ENCODE measurements at places on chromosomes 13 and 19. TPM values are rescaled to one million over a fixed set of nuclear protein-coding genes. Genes with fewer than 3 reads are reported as not detected.
A peak's percentile ranks its signal among the peaks of the same experiment; 100 is the strongest.

DNA sequence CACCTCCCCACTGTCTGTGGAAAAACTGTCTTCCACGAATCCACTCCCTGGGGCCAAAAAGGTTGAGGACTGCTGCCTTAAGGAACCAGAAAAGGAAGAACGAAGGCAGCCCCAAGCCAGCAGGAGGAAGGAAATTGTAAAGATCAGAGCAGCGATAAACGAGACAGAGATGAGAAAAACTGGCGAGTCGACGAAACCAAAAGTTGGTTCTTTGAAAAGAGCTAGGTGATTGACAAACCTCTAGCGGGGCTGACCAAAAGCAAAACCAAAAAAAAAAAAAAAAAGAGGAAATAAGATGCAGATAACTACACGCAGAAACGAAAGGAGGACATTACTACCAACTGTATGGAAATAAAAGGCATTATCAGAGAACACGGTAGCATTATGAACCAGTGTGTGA is 76.9 kb downstream of the GADD45B start:
- DNase-seq = peak; percentile 39

- no peak for DNase-seq
Observed at GRCh38 chr19:17041976-17042375, 15.4 kb upstream of the CPAMD8 start.

GRCh38 chr13:40876020-40876738 is 86.8 kb downstream of the SLC25A15 start:
- DNase-seq = no peak

GRCh38 chr19:55173714-55174409 is 6.2 kb downstream of the SYT5 start:
- peak; percentile 90 for DNase-seq

- peak; percentile 89 for DNase-seq
Observed at GRCh38 chr13:75705395-75705794, 69.3 kb downstream of the LMO7 start.

- DNase-seq = no peak
Observed at GRCh38 chr19:2434267-2434666, 6.9 kb upstream of the TIMM13 start.

The ZIC5 gene
- total RNA-seq = not detected

DNA sequence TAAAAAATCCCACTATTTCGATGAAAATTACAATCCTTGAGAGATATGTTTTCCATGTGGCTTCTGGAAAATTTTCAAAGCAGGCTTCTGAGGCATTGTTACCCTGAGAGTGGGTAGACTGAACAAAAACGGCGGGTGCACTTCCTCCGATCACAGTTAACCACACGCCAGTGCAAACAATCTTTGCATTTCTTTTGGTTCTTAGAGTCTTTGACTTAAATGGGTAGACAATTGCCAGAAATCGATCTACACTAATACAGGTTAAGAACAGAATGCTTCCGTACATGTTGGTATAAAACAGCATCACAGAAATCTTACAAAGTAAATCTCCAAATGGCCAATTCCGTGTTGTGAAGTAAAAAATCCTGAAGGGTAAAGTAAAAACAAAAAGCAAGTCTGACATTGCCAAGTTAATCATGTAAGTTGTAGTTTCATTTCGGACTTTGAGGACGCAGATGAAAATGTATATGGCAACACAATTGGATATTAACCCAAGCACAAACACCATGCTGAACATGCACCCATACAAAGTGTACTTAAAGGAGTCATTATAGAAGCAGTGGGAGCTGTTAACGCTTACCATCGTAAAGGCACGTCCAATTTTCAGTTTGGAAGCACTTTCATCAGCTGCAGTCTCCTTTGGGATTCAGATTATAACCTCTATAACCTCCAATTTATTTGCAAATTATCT is 927 bp downstream of the LPAR6 start:
- DNase-seq = peak; percentile 51

The SELENOV gene
- total RNA-seq = not detected

DNA sequence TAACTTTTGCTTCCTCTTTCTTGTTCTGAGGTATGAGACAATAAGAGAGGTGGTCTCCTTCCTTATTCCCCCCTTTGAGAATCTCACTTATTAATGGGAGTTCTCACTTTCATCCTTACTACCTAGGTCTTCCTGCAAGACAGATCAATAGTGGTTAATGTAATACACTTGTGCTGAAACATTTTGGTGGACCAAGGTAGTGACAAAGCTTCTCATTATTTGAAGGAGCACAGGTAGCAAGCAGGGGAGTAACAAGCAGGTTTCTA is 17.9 kb downstream of the ZNF700 start:
- DNase-seq = no peak

DNA sequence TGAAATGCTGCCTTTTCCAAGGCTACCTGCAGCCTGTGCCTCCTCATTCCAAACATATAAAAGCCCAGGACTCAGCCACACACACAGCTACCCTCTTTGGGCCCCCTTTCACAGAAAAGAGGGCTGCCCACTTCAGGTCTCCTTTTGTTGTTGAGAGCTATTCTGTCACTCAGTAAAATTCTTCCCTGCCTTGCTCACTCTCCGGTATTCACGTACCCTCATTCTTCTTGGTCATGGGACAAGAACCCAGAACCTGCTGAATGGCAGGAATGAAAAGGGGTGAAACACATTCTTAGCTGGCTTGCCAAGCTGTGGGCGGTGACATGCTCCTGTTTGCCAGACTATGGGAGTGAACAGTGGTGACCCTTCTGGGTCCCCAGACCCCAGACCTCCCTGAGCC is 338.0 kb upstream of the ATXN8OS start:
- DNase-seq = no peak

The ZNF667 gene
- total RNA-seq = 5.3 TPM

DNA sequence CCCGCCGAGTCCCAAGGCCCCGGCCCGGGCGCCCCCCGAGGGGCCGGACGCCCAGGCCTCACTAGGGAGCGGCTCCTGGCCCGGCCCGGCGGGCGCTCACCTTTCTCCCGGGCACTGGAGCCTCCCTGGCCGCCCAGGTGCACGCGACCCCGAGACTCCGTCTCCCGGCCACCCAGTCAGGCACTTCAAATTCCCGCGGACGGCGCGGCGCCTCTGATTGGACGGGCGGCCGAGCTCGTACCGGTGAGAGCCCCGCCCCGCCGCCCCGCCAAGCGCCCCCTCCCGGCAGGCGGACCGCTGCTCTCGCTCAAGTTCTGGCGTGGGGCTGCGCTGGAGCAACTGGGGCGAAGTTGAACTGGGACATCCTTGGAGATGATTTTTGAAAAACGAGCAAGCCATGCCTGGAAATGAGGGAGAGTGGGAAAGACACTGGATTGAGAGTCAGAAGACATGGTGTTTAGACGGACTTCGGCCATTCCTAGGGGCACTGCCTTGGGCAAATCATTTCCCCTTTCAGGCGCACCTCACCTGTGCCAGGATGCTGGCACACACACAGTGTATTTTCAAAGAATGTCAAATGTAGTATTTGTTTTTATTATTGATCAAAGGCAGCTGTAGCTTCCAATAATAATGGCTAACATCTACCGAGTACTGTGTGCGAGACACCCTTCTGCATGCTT is 485.3 kb downstream of the UQCRFS1 start:
- DNase-seq = peak; percentile 32

DNA sequence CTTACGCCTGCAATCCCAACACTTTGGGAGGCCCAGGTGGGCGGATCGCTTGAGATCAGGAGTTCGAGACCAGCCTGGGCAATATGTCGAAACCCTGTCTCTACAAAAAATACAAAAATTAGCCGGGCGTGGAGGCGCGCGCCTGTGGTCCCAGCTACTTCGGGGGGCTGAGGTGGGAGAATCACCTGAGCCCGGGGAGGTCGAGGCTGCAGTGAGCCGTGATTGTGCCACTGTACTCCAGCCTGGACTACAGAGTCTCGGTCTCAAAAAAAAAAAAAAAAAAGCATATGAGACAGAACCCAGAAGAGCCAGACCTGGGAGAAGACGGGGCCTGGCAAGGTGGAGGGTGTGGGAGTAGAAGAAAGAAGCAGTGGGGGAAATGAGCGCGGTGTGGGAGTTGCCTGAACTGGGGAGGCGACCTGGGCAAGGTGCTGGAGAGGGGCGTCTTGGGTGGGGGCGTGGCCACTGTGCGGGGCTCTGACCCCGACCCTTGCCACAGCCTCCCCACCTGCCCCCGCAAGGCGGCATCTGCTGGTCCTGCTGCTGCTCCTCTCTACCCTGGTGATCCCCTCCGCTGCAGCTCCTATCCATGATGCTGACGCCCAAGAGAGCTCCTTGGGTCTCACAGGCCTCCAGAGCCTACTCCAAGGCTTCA is 533 bp downstream of the DKKL1 start:
- no peak for DNase-seq

GRCh38 chr13:23021906-23022305 is 158.9 kb upstream of the SGCG start:
- no peak for DNase-seq

DNA sequence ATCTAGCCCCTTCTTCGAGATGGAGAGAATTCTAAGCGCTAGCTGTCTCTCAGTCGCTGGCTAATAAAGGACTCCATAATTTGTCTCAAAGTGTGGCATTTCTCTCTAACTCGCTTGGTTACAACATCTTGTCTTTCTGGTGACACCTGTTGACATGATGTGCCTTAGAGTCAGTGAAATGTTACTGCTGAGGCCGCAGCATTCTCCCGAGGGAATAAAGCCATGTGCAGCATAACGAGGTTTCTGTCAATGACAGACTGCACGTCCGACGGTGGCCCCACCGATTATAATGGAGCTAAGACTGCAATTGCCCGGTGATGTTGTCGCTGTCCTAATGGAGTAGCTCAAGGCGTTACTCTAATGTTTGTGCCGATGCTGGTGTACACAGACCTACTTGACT is 20.3 kb upstream of the GPR32 start:
- no peak for DNase-seq

DNA sequence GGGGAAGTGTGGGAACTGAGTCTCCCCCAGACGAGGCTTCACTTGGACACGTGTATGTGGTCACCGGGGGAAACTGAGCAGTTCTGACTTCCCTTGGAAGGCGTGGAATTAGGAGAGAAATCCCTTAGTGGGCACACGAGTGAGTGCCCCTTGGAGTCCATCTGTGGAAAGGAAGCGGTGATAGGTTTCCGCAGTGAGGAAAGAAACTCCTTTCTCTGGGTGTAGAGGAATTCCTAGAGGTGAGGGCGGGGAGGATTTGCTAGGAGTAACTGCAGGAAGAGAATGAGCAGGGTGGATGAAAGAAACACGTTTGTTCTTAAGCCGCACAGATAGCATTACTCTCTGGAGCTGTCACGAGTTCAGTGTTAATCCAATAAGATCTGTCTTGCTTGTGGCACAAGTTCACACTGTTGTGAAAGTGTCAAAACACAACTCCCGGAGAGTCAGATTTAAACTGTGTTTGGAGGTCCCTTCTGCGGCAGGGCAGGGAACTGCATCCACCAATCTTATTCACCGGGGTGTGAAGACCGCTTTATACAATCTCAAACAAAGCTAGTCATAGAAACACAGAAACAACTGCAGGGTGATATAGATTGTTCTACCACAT is 1.2 kb downstream of the KL start:
- DNase-seq = peak; percentile 38

DNA sequence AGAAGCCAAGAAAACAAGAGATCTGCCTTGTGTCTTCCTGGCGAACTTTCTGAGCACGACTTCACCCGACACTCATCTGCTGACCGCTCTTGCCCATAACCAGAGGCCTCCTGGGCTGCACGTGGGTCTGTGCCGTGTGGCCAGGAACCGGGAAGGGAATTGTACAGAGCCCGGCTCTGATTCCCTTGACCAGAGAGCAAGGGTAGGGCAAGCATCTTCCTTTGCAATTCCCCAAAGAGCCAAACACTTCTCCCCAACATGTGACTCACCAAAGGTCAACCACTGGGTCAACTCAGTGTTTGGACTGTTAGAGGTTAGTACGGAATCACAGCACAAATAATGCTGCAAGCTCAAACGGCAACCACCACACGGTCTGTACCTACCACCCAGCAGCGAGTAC is 48.9 kb downstream of the KLF2 start:
- peak; percentile 47 for DNase-seq

GRCh38 chr13:60211548-60211947 is 47.8 kb upstream of the DIAPH3 start:
- DNase-seq = no peak

The SIGLEC9 gene
- not detected for total RNA-seq

The ZNF324B gene
- total RNA-seq = 10.5 TPM

DNA sequence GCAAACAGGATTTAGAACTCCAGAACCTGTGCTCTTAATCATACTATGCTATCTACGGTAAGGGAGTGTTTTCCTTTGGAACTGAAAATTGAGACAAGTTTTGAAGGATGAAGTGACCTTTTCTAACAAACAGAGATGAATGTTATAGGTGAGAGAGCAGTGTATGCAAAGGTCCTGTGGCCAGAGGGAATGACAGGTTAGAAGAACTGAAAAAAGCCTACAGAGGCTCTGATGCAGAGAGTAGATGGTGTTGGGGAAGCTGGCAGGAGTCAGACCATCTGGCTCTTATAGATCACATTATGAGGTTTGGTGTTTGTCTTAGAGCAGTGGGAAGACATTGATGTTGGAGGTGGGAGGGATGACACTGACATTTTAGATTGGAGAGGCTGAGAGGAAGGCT is 2.0 kb downstream of the PCCA start:
- DNase-seq = no peak

DNA sequence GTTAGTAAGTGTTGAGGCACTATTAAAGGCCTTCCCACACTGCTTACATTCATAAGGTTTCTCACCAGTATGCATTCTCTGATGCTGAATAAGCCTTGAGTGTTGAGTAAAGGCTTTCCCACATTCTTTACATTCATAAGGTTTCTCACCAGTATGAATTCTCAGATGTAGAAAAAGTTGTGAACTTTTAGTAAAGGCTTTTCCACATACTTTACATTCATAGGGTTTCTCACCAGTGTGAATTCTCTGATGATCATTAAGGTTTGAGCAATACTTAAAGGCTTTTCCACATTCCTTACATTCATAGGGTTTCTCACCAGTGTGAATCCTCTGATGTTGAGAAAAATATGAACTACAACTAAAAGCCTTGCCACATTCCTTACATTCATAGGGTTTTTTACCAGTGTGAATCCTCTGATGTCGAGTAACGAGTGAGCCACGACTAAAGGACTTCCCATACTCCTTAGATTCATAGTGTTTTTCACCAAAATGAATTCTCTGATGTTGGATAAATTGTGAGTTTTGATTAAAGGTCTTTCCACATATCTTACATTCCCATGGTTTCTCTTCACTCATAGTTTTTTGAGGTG is 24.2 kb downstream of the ZNF829 start:
- peak; percentile 1 for DNase-seq

The ZNF491 gene
- 1.6 TPM for total RNA-seq

- DNase-seq = no peak
Observed at GRCh38 chr19:38952395-38953165, 21.8 kb downstream of the MRPS12 start.

- no peak for DNase-seq
Observed at GRCh38 chr13:27367570-27367969, 56.8 kb upstream of the GTF3A start.

All from GM23248 (cell line).